ENCODE measurements at places on chromosomes 5 and 9. TPM values are rescaled to one million over a fixed set of nuclear protein-coding genes. Genes with fewer than 3 reads are reported as not detected.
A peak's percentile ranks its signal among the peaks of the same experiment; 100 is the strongest.

The PLPP1 gene
- total RNA-seq, result 75.0 TPM

The THBS4 gene
- total RNA-seq, result 0.48 TPM

DNA sequence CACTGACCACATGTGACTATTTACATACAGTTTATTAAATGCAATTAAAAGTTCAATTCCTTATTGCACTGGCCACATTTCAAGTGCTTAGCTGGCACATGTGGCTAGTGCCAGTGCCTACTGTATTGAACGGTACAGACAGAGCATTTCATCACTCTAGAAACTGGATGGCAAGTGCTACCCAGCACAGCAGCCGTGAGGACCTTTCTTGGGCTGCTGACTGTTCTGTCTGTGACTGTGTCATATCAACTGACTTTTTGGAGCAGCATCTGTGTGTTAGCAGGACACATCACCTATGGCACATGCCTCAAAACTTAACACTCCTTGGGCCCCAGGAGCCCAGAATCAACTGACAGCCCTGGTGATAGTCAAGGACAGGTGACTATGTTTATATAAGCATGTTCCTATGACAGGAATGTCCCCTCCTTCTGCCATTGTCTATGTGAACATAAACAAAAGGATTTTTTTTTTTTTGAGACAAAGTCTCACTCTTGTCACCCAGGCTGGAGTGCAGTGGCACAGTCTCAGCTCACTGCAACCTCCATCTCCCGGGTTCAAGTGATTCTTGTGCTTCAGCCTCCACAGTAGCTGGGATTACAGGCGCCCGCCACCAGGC lies 8.9 kb downstream of the IRF1 start:
- H3K4me3 ChIP-seq, result no peak overlapping the region
- no peaks in the 10 kb centered on the region for H3K36me3 ChIP-seq
- DNase-seq, result no peak
- no peak overlapping the region for H3K27ac ChIP-seq

DNA sequence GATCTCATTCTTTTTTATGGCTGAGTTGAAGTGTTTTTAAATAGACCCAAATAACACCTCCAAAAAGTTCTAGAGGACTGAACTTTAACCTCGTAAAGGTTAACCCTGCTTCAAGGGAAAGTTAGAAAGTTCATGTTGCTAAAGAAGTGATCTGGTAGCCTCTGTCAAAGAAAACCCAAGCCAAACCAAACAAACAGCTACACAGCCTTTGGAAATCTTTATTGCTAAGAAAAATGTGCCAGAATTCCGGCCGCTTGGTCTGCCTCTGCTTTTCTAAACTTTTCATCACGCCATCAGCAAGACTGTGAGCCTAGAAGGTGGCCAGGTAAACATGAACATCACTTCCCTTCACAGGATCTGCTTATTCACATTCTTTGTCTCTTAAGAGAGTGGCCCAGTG lies 17.9 kb downstream of the FUBP3 start:
- no peak overlapping the region for H3K4me3 ChIP-seq
- no peak overlapping the region for H3K27ac ChIP-seq
- no peak for DNase-seq
- H3K4me1 ChIP-seq, result no peaks in the 10 kb centered on the region

DNA sequence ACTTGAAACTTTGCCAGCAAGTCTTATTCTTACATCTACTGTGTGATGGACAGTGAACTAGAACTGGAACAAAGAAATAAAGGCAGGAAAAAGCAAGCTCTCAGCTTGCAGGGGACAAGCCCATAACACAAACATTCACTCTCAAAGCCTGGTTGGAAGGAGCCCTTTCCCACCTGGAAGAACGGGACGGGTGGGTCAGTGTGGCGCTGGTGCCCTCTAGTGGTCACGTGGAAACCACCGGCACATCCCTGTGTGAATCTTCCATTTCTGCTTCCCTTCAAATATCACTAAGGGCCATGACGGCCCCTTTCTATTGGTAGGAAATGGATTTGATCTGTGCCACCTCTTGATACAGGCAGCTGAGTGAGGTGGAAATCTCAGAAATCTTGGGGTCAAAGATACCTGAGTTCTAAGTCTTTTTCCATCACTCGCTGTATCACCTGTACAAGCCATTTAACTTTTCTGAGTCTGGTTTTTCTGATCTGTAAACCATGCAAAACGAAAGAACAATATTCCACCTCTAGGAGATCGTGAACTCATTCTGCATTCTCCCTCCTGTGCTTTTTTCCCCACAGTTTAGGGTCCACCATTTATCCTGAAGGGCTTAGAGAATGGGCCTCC lies 211.6 kb downstream of the MSX2 start:
- H3K4me3 ChIP-seq, result no peak overlapping the region
- H3K36me3 ChIP-seq, result no peaks in the 10 kb centered on the region
- H3K4me1 ChIP-seq, result no peaks in the 10 kb centered on the region
- H3K27ac ChIP-seq, result no peak overlapping the region
- no peaks in the 10 kb centered on the region for H3K27me3 ChIP-seq

DNA sequence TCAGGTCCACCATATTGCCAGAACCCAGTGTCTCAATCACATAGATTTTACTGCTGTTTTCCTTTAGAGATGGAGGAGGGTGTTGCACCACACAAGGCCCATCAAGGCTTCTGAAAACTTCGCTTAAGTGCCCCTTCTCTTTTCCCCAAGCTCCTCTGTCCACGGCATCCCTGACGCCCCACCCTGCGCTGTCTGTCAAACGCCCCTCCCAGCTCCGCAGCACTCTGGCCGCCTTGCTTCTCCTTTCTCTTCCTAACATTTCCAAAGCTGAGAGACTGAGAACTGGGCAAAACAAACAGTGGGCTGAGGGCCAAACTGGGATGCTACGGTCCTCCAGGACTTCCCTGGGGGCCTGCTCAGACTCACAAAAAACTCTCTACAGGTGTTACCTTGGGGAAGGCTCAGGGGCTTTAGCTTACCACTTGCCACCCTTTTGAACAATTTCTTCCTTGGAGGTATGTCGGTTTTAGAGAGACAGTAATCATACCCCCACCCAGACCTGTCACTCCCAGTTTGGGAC lies 28.3 kb upstream of the ERGIC1 start:
- H3K27me3 ChIP-seq, result no peaks in the 10 kb centered on the region
- DNase-seq, result no peak
- H3K4me1 ChIP-seq, result peaks cover 9% of the 10 kb centered on the region
- H3K27ac ChIP-seq, result no peak overlapping the region

GRCh38 chr5:81724571-81724970 lies 26.3 kb downstream of the SSBP2 start:
- DNase-seq, result no peak
- no peaks in the 10 kb centered on the region for H3K27me3 ChIP-seq
- no peak overlapping the region for H3K27ac ChIP-seq
- no peak overlapping the region for H3K4me3 ChIP-seq
- no peaks in the 10 kb centered on the region for H3K36me3 ChIP-seq

- peaks cover 17% of the 10 kb centered on the region for H3K4me1 ChIP-seq
- no peak overlapping the region for H3K27ac ChIP-seq
- no peak for DNase-seq
- H3K27me3 ChIP-seq, result peaks cover 76% of the 10 kb centered on the region
- H3K4me3 ChIP-seq, result no peak overlapping the region
These were observed 1.3 kb downstream of the LRRC26 start for GRCh38 chr9:137168573-137168903.

The LTC4S gene
- 0.72 TPM for total RNA-seq

DNA sequence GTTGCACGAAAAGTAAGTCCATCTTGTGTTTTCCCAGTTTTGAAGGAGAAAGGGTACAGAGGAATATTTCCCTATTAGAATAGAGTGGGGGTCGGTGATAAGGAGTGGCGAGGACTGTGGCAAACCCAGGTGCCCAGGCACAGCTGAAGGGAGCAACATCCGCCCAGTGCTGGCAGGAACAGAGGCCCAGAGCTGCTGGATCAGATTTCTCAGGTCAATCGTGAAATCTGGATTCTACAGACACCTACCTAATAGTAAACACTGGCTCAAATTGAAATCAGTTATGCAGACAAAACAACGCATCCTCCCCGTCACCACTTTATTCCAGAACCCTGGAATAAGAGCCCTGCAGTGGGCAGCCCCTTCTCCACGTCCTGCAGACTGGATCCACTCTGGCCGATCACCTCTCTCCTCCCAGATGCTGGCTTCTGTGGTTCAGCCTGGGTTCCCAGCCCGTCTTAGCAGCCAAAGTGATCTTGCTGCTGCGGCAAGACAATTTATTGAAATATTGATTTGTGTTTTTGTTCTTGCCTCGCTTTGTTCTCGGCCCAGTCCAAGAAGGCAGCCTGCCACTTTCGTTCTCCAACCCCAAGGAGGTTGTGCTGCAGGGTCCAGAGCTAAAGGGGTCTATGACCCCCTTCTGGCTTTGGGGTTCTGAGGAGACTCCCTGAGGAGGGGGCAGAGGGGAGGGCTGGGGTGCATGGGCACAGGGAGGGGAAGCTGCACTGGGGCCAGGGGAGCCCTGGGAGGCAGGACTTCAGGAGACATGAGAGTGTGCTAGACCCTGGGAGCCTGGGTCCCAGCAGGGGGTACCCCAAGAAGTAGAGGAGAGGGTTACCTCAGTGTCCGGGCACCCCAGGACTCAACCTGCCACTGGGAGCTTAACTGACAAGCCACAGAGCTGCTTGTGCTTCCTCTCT lies 103.3 kb downstream of the ZNF354C start:
- H3K27me3 ChIP-seq, result no peaks in the 10 kb centered on the region
- H3K4me1 ChIP-seq, result no peaks in the 10 kb centered on the region
- DNase-seq, result no peak
- no peak overlapping the region for H3K27ac ChIP-seq

- H3K4me1 ChIP-seq, result peaks cover 8% of the 10 kb centered on the region
- peak overlapping the region; percentile 91 for H3K27ac ChIP-seq
- no peak for DNase-seq
- peak overlapping the region; percentile 86 for H3K4me3 ChIP-seq
- H3K27me3 ChIP-seq, result no peaks in the 10 kb centered on the region
- peaks cover 5% of the 10 kb centered on the region for H3K36me3 ChIP-seq
These were observed 804 bp downstream of the MED10 start for GRCh38 chr5:6377582-6377904.

GRCh38 chr5:55454282-55454681 lies 80.5 kb downstream of the PLPP1 start:
- H3K36me3 ChIP-seq, result no peaks in the 10 kb centered on the region
- H3K27me3 ChIP-seq, result no peaks in the 10 kb centered on the region
- no peaks in the 10 kb centered on the region for H3K4me1 ChIP-seq
- no peak overlapping the region for H3K4me3 ChIP-seq
- no peak overlapping the region for H3K27ac ChIP-seq

The PHF24 gene
- total RNA-seq, result 0.08 TPM

The BRINP1 gene
- total RNA-seq, result 1.2 TPM

- no peak overlapping the region for H3K27ac ChIP-seq
- H3K4me3 ChIP-seq, result no peak overlapping the region
- H3K36me3 ChIP-seq, result no peaks in the 10 kb centered on the region
- H3K27me3 ChIP-seq, result no peaks in the 10 kb centered on the region
These were observed 92.5 kb downstream of the MSX2 start for GRCh38 chr5:174816858-174817257.

DNA sequence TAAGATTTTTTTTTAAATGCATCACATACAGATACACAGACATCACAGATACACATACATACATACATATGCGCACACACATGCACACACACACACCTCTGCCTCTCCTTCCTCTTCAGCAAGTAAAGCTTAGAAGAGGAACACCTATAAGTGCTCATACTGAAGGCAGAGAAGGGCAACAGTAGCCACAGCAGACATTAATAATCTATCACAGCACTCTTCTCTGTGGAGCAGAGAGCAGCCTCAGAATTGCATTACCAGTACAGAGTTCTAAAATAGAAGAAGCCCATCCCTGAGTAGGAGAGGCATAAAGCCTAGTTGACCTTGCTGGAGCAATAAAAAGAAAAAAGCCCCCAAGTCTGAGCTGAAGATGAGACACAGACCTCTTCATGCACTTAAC lies 110.6 kb downstream of the MLLT3 start:
- H3K4me1 ChIP-seq, result peaks cover 4% of the 10 kb centered on the region
- H3K36me3 ChIP-seq, result no peaks in the 10 kb centered on the region
- DNase-seq, result no peak
- H3K27me3 ChIP-seq, result no peaks in the 10 kb centered on the region
- H3K27ac ChIP-seq, result no peak overlapping the region

The SELENOP gene
- 6,524 TPM for total RNA-seq

DNA sequence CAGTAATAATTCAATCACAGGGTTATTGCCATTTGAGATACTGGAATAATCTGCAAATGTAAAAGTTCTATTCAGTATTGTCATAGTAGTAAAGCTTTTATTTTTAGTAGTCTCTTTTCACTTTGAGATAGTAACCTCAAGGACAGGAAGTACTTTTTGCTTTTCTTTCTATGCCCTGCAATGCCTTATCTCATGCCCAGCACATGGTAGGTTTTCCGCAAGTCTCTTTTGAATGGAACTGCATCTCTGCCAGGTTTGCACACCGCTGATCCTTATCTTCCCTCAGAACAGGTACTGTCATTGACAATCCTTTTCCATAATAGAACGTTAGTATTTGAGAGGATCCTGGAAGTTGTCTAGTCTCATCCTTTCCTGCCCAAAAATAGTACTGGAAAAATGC lies 91.8 kb upstream of the IFNK start:
- no peaks in the 10 kb centered on the region for H3K36me3 ChIP-seq
- H3K27ac ChIP-seq, result no peak overlapping the region
- peaks cover 31% of the 10 kb centered on the region for H3K4me1 ChIP-seq
- DNase-seq, result no peak
- no peaks in the 10 kb centered on the region for H3K27me3 ChIP-seq

DNA sequence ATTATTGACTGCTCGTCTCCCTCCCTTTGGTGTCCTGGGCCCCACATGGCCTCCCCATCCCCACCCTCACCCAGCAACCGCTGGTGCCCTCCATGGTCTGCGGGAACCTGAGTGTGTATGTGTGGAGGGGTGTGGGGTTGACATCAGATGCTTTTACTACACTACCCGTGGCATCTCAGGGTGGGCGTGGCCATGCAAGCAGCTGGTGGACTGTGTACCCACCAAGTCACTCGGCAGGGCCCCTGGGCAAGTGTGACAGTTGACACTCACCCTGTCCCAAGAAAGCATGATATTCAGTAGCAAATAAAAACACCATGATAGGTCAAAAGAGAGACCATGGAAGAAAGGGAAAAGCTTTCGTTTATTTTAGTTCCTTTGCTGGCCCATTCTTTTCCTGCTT lies 7.4 kb upstream of the NXNL2 start:
- H3K4me1 ChIP-seq, result peaks cover 23% of the 10 kb centered on the region
- no peak overlapping the region for H3K27ac ChIP-seq

All from hepatocyte (in vitro differentiated cells).